ENCODE measurements at places on chromosomes 12 and 14.

DNA sequence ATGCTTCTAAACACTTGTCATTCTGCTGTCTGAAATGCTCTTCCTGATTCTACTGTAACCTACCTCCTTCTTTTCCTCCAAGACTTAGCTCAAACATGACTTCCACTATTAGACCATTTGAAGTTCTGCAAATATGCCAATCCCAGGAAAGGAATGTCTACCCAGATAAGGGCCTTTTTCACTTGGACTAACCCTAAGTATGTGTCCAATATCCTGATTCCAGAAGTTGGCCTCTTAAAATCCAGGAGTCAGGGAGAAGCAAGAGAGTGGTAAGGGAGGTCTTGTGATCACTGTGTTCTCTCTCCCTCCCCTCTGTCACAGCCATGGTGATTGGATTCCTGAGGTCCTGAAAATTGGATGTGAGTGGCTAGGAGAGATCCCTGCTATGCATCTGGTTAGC is 30.2 kb downstream of the ADCY6 start:
- DNase-seq: no peak

GRCh38 chr14:102373110-102373509 is 10.4 kb downstream of the TECPR2 start:
- DNase-seq: no peak

DNA sequence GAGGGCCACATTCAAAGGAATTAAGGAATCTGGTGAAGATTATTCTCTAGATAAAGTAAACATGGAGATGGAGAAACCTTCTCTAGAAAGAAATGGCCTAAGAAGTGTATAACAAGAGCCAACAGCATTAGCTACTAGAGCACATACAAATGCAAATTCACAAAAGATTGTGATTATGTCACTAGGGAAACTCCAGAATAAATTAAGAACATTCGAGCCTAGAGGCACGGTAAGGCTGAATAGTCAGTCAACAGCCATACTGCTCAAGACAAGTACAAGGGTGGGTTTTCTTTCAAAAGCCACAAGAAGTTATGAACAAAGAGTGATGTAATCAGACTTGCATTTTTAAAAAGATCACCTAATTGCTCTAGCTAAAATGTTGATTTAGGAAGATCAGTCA is 25.4 kb downstream of the PPP4R3A start:
- DNase-seq: no peak

DNA sequence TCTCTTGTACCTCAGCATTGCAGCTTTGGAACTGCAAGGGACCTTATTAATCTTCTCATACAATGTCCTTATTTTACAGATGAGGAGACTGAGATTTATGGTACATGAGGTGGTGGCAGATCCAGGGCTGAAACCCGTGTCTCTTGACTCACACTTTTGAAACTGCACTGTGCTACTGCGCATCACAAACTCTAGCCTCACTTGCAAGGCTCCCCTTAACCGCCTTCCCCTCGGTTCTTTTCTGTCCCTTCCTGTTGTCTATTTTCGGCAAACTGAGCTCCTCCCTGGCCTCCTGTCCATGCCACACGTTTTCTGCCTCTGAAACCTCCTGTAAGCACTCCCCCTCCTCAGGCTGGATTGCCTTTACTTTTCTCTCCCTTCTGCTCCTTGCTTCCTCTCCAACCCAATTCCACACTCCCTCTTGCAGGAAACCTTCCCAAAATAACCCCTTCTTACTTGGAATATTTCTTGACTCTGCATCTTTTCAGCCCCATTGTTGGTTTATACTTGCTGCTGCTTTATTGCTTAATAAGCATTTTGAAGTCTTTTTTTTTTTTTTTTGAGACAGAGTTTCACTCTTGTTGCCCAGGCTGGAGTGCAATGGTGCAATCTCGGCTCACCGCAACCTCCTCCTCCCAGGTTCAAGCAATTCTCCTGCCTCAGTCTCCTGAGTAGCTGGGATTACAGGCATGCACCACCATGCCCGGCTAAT is 72.4 kb upstream of the CISTR start:
- no peak for DNase-seq

DNA sequence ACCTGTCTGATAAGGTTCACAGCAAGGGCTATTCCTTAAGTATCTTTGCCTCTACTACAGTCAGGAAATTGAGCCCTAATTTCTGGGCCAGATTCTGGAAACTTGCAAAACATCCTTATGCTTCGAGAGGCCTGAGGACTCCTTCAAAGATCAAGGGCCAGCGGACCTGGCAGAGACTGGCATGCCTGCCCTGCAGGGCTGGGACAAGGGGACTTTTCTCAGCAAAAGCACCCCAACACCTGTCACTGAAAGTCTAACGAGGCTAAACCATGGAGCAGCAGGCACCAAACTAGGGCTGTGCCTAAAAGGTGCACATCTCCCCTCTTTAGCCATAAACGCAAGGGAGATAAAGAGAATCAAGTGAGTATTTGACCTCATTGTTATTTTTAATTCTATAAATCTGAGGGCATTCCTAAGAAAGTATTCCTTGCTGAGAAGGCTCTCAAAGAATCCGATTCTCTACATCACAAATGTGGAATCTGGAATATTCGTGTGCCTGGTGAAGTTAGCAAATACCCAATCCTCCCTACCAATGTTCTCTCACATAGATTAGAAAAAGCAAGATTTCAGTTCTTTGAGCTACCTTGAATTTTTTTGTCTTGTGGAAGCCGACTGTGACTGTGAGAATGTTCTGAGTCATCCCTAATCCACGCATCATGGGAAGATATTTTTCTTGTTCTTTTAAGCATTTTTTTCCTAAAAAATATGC is 328.2 kb upstream of the NOVA1 start:
- no peak for DNase-seq

- DNase-seq: no peak
These were observed 331.4 kb downstream of the MED13L start for GRCh38 chr12:115946092-115946491.

DNA sequence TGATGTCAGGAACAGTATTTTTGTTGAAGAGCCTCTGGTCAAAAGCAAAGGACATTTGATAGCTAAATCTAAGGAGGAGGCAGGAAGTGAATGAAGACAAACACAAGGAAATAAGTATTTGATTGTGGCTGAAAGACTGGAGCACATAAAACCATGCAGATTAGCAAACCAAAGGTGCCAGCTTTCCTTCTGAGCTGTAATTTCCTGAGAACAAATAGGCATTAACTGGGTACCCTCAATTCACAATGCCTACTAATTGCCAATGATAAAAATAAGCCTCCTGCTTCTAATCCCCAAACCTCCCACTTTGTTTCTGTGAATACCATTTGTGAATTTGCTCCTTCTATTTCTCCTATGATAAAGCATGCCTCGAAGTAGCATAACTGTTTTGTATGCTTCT is 1279.6 kb upstream of the USP15 start:
- DNase-seq: no peak

DNA sequence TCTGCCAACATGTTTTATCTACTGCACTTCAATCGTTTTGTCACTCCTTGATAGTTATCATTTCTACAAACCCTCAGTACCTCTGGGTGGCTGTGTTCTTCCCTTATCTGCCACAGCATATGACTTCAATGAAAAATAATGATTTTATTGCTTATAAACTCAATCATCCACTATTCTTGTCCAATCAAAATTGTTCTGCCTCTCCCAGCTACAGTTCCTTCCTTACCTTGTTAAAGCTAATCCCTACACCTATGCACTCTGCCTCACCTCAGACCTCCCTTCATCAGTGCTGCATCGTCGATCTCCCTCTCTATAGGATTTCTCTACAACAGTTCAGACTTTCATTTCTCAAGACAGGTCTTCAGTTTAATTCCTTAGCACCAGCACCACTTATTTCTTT is 58.8 kb downstream of the ERGIC2 start:
- no peak for DNase-seq

DNA sequence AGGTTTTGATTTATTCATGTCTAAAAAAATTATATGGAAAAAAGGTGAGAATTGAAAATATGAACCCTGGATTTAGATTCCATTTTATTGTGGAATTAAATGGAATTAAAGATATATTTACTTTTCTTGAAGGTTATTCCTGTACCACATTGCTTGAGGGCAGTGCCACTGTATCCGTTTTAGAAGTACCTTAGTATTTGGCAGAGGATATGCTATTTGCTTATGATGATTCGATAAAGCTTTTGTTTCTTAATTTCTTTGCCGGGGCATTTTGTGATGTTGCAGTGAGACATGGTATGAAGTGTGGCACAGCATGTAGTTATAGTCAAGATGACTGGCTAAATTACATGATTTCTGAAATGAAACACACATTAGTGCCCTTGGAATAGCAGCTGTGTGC is 7.6 kb downstream of the TMTC2 start:
- DNase-seq: no peak

DNA sequence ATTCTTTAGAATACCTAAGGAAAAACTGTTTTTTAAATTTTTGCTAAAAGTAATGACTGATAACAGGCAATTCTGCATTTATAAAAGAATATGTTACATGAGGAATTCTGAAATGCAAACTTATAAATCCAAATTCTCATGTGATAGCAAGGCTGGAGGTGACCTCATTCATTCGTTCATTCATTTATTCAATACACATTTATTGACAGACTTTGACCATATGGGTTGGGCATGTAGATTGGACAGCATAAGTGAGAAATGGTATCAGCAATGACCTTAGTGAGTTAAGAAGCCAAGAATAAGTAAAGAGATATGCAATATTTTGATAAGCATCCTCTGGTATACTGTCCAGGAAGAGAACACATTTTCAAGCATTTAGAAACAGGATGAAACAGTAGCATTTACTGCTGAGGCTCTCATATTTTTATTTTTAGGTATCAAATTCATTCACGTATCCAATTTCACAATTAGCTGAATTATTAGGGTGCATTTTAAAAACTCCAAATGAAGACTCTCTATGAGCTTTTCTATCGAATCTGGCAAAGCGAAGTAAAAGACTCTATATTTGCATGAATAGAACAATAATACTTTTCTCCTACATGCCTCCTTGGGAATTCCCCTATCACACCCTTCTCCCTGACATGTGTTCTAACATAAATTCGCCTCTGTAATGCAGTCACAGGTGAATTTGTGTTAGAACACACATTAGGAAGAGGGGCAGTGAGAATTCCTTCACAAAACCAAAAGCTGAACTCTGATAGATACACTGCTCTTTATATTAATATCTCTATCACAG is 49.9 kb downstream of the PEBP1 start:
- no peak for DNase-seq

GRCh38 chr12:112473056-112473455 is 54.3 kb downstream of the PTPN11 start:
- peak; percentile 30 for DNase-seq

DNA sequence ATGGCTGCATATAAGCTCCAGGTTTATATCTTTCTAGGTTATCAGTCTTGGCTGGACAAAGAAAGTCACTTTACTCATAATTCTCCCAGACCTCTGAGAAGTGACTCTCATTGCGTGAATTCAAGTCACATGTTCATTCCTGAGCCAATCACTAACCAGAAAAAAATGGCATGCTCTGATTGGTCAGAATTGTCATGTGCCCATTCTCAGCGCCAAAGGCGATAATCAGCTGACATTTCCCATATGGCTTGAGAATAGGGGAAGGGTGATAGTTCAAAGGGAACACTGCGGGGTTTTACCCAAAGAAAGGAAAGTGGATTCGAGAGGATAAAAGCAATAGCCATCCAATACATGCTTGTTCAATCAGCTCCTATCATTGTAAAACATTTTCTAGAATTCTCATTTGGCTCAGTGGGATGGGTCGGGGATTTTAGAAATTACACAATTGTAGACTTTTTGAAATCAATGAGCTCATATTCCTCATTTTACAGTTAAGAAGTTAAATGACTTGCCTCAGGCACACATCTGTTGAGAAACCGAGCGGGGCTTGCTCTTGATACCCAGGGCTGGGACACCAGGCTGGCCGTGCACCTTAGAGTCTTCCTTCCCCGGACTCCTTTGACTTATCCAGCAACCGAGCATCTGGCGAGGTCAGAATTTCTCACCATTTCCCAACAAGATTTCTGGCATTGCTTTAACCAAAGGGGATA is 454.0 kb upstream of the TBX3 start:
- no peak for DNase-seq

- DNase-seq: no peak
These were observed 124.5 kb downstream of the LRIG3 start for GRCh38 chr12:58795825-58796224.

GRCh38 chr12:130127912-130128789 is 34.1 kb upstream of the FZD10 start:
- no peak for DNase-seq

All from MV-4-11 (cell line).